Brain pericyte (primary cell): ENCODE measurements at places on chromosomes 1 and 21.
A peak's percentile ranks its signal among the peaks of the same experiment; 100 is the strongest.

DNA sequence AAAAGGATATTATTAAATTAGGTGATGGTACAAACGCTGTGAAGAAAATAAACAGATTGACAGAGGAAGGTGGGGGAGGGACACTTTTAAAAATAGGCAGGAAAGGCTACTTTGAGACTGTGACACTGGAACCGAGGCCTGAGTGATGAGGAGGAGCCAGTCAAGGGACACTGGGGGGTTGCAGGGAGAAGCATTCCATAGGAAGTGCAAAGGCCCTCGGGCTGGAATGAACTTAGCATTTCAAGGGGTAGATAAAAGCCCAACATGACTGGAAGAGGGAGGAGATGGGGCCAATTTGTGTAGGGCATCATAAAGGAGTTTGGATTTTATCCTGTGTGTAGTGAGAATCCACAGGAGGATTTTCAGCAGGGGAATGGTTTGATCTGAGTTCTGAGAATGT is 15.9 kb downstream of the C1orf94 start:
- no peak for DNase-seq

DNA sequence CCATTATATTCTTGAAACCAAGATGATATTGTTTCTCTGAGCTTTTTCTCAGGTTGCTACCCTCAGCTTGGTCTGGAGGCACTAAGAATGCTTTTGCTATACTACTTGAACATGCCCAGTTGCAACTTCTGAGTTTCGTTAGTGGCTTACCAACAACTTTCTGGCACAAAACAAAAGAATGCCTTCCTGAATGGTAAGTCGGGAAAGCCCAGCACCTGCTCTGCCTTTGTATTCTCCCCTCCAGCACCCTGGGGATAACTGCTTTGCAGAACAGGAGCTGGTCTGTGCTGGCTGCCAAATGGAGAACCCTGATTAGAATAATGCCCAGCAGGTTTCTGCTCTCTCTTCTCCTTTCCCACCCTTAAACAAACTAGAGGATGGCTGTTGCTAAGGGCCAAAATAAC is 149.3 kb downstream of the TGFB2 start:
- no peak for DNase-seq

- DNase-seq, result no peak
Measured at GRCh38 chr1:151807766-151808165, 2.5 kb upstream of the LINGO4 start.

DNA sequence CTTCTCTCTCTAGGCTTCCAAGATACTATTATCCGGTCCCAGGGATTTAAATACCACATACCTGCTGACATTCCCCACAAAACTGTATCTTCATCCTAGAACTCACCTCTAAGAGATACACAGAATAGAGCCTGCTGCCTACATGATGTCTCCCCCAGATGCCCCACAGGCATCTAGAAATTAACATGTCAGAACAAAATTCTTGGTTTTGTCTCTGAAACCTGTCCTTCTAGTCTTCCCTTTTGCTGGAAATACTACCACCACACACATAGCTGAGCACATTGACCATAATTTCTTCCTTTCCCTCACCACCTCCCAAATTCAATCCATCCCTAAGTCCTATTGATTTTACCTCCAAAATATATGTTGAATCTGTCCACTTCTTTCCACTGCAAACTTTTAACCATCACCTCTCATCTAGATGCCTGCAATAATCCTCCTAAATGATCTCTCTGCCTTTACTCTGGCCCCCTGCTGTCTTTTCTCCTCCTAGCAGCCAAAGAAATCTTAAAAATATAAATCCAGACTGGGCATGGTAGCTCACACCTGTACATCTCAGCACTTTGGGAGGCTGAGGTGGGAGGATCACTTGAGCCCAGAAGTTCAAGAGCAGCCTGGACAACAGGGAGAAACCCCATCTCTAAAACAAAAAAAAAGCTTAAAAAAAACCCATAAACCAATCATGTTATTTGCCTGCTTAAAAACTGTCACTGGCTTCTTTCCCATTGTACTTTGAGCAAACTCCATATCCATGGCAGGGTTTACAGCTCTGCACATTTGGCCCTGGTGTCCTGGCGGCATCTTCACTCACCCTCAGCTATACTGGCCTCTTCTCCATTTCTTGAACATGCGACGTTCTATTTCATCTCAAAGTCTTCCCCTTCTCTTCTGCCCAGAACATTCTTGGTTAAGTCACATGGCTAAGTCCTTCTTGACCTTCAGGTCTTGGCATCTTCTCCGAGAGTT is 6.2 kb upstream of the FAM76A start:
- no peak for DNase-seq

DNA sequence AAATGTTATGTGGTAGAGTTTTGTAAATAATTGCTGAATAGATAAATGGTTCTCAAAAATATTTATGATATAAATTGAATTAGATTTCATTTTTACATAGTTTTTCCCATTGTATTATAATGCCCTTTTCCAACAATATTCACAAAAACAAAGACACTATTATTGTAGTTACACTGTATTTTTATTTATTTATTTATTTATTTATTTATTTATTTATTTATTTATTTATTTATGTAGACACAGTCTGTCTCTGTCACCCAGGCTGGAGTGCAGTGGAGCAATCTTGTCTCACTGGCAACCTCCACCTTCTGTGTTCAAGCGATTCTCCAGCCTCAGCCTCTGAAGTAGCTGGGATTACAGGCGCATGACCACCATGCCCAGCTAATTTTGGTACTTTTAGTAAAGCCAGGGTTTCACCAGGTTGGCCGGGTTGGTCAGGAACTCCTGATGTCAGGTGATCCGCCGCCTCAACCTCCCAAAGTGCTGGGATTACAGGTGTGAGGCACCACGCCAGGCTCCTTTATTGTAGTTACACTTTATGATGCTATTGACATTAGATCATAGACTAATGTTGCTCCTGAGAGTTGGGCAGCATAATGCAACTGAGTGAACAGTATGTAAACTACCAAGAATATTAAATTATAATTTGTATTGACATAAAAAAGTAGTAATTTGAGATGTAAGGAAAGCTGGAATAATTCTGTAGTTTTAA is 1430.0 kb upstream of the PRMT6 start:
- no peak for DNase-seq

GRCh38 chr1:167440345-167440744 is 78.0 kb downstream of the CD247 start:
- DNase-seq, result no peak

DNA sequence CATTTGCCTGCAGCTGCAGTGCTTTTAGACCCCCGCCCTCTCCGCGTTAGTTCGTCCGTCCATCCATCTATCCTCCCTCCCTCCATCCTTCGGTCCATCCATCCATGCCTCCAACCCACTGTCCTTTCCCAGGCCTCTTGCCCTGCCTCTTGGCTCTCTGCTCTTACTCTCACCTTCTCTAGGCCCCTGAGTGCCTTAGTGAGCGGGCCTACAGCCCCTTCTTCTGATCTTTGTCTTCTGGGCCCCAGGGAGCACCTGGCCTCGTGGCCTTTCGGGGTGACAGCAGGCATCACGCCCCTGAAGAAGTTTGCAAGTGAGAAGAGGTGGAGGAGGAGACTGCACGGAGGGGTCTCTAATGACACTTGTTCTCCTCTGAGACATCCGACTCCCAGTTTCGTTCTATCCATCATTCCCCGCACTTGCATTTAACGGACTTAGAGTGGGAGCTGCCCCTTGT is 842 bp downstream of the ATXN7L2 start:
- no peak for DNase-seq

- no peak for DNase-seq
Measured at GRCh38 chr1:32972814-32973428, 8.3 kb upstream of the RNF19B start.

DNA sequence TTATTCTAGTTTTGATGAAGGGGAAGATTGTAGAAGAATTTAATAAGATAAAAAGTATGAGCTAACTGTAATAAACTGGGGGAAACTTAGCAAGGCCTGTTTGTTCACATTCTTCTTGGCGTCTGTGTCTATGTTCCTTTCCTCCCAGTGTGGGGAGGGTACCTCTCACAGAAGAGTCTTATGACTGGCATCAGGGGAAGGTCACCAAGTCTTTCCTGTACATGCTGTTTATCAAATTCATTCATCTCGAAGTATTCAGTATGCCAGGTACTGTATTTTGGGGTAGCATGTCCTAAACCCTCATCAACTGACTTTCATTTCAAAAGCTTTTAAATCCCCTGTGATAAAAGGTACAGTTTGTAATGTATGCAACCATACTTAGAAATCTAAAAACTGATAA is 78.4 kb downstream of the HS2ST1 start:
- no peak for DNase-seq

DNA sequence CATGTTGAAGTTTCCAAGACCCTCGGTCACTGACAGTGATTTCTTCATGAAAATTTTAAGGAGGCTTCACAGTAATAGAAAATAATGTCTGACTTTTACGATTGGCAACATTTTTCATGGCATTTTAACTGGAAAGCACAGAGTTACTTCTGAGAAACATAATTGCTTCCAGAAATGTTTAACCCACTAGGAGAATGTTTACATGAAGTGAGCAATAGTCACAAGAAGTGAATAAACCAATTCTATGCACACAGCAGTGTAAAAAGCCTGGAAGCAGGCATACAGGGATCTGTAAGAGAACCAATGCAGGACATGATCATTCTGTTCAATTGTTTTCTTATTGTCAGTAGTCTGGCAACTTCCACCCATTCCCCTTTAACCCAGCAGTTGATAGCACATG is 316.2 kb upstream of the CXADR start:
- no peak for DNase-seq

DNA sequence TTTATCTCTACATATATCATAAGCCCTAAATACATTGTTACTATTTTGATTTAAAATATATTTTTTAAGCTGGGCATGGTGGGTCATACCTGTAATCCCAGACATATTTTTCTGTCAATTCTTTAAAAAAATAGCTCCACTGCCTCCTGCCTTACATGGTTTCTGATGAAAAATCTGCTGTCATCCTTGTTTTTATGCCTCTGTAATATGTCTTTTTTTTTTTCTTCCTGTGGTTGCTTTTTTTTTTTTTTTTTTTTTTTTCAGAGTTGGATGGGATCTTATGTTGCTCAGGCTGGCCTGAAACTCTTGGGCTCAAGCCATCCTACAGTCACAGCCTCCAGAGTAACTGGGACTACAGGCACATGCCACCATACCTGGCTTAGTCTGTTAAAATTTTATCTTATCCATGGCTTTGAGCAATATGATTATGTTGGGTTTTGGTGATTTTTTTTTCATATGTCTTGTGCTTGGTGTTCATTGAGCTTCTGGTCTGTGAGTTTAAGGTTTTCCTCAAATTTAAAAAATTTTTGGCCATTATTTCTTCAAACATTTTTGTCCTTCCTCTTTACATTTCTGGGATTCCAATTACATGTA is 12.4 kb upstream of the EDARADD start:
- no peak for DNase-seq

GRCh38 chr1:7621334-7622219 is 149.5 kb upstream of the VAMP3 start:
- no peak for DNase-seq

DNA sequence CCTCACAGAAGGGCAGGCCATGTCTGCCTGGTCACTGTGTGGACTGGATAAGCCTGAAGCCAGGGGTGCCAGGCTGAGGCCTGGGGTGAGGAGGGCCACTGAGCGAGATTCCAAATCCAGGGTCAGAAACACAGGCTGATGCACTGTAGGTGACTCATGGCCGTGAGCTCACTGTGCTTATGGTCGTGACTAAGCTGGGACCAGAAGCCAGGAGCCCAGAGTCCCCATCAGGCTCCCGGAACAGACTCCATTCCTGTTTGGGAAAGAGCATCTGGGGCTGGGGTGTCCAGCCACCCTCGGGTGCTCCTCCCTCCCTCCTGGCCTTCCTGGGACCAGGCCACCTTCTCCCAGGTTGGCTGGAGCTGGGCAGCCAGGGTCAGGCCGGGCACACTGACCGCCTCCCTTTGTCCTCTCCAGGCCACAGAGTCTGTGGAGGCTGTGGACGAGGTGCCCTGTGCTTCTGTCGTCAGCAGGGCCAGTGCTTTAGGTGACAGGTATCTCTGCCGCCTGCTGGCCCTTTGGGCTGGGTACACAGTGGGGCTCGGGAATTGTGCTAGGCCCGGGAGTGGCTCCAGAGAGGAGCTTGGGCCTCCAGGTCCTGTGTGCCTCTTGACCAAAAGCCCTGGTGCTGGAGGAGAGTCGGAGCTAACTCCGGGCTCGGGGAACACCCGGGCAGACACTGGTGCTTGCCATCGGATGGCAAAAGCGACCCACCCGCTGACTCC is 36.7 kb downstream of the AJAP1 start:
- no peak for DNase-seq

DNA sequence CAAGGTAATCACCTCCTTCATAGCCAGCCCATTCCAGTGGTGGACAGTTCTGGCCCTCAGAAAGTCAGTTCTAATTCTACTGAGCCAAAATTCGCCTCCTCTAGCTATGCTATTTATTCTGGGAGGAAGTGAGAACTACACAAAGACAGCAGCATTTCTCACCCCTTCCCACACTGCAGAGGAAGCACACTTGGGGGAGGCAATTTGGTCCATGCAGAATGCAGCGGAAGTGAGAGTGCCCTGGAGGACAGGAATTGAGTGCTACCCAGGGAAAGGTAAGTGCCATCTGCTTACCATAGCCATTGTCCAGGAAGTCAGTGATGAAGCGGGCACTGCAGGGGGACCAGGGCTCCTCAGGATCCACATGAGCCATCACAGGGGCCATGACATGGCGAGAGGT is 3.7 kb downstream of the ADAMTS4 start:
- no peak for DNase-seq

GRCh38 chr1:92934395-92935378 is 26.6 kb downstream of the DIPK1A start:
- peak; percentile 54 for DNase-seq

- DNase-seq, result no peak
Measured at GRCh38 chr1:79388694-79389361, 382.3 kb upstream of the ADGRL4 start.

DNA sequence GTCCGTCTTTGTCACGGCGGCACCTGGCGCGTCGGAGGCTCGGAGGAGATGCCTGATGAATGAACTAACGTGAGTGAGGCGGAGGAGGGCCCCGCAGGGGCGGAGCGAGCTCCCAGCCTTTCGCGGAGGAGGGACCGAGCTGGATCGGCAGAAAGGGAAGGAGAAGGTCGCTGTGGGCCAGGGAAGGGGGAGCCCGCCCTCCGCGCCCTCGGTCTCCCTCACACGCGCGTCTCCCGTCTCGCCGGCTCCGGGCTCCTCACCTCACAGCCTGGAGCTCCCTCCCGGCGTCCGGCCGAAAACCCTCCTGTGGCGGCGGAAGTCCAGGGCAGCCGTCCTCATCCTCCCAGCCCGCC is 519 bp downstream of the ZNF496 start:
- DNase-seq, result peak; percentile 41

GRCh38 chr1:245969283-245969682 is 537.8 kb downstream of the SMYD3 start:
- peak; percentile 31 for DNase-seq
